ENCODE measurements at places on chromosomes 6 and 20.

DNA sequence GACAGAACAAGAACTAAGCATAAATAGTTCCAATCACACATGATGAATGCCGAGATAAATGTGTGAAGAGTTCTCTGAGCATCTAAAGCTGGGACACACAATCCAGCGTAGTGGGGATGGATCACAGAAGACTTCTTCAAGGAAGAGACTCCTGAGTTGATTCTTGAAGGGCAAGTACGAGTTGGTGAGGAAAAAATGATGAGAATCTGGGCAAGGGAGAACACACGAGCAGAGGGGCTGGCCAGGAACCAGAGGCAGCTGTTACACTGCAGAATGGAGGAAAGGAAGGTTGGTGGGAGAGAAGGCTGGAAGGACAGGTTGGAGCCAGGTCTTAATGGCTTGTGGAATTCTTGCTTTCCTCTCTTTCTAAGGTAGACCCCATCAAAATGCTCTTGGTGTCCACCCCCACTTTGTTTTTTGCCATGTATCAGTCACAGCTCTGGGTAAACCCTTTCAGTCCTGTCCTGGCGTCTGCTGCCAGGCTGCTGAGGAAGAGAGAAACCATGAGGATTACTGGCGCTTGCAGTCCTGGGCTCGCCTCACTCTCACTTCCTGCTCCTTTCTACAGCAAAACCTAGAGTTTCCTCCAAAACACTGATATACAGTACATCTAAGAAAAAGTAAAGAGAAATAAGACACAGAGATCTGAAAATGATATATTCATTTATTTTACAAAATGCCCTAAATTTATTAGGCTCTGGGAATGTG lies 127.6 kb upstream of the FAM184A start:
- no peak for DNase-seq

DNA sequence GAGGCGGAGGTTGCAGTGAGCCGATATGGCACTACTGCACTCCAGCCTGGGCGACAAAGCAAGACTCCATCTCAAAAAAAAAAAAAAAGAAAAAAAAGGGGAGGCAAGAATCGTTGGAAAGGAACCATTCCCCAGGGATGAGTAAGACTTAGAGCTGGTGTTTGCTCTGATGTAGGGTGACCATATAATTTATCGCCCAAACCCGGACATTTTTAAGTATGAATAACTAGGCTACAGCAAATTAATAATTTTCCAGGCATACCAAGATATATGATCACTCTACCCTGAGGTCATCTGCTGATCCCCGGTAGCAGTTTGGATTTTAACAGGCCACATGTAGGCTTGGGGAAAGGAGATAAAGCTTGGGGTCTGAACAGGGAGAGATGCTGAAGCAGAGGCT lies 260.9 kb downstream of the BTBD9 start:
- DNase-seq, result no peak

- DNase-seq, result peak; percentile 36
These were observed 6.0 kb upstream of the FASTKD5 start for GRCh38 chr20:3165473-3166337.

DNA sequence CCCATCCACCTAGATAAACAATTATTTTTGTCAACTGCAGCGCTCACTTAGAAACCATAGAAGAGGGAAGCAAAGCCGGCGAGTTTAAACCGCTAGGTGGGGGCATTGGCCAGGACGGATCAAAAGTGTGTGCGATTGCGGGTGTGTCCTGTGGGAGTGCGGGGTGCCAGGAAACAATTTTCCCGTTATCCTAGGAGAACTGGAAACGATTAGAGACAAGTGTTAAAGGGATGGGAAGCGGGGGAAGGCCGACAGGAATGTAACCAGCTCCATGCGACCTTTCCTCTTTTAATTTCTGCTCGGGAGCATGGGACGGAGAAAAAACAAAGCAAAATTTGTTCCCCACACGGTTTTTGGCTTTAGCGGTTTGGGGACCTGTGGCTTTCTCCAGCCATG lies 2.8 kb upstream of the HTR1B start:
- peak; percentile 9 for DNase-seq

DNA sequence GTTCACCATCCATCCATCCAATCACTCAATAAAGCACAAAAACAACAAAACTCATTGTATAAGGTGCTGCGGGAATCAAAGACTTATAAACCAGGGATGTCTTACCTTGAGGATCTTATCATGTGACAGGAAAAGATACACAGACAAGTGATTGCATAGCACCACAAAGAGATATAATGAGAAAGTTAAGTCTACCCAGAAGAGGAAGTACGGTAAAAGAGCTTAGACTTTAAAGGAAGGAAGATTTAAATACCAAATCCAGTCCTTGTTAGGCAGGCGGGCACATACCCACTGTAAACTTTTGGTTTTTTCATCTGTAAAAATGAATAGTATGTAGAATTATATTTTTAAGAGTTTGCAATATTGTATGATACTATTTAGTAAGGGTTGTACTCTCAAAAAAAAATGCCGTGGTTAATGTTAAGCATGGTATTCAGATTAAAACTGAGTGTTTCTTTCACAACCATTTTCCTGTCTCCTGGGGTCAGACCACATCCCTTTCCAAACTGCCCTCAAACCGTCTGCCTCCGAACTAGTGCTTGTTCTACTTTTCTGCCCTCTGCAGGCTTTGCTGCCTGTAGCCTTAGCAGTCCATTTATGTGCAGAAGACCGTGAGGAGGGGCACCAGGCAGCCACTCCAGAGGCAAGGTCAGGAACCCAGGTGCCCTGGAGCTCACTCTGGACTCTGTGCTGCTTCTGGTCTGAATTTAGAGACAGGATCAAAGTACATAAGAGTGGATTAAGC lies 179.5 kb upstream of the SYNDIG1 start:
- no peak for DNase-seq

DNA sequence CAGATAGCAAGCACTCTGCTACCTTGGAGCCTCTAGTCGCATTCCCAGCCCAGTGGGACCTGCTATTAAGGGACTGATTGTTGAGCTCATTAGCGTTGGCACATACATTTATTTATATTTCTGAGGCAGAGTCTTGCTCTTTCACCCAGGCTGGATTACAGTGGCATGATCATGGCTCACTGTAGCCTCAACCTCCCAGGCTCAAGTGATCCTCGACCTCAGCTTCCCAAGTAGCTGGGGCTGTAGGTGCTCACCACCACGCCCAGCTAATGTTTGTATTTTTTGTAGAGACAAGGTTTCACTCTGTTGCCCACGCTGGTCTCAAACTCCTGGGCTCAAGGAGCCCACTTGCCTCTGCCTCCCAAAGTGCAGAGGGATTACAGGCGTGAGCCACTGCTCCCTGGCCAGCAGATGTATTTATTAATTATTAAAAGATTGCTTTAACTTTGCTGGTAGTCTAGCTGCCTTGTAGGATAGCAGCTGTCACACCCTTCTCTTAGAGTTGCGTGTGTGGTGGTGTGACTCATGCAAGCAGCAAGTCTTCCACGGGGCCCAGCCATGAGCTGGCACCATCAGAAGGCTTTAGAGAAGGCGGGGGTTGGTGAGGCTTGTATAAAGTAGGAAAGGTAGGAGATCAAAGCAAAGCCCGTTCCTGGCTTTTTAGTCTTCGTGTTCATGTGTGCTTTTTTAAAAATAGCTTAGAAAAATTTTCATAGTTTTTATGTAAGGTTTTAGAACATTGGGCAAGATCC lies 16.5 kb downstream of the ACTR5 start:
- DNase-seq, result peak; percentile 69

GRCh38 chr6:36962874-36963273 lies 8.3 kb downstream of the PI16 start:
- peak; percentile 12 for DNase-seq

DNA sequence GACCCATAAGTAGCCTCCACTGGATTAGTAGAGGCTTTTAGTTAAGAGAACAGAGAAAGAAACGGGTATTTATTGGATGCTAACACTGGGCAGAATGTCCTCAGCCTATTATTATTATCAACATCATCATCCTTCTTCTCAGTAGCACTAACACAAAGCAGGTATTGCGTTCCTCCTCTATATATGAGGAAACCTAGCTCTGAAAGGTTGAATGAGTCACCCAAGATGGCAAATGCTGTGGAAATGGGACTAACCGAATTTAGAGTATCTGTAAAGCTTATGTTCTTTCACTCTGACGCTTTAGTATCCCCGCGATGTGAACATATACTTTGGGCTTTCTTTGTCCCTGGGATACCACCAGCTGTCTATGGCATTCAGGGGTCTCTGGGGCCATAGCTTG lies 77.0 kb downstream of the ADTRP start:
- DNase-seq, result no peak

- no peak for DNase-seq
These were observed 57.9 kb downstream of the SNAI1 start for GRCh38 chr20:50040432-50041245.

GRCh38 chr20:61050336-61050890 lies 201.6 kb upstream of the CDH4 start:
- no peak for DNase-seq

- no peak for DNase-seq
These were observed 227.5 kb downstream of the ATXN1 start for GRCh38 chr6:16533721-16534136.

DNA sequence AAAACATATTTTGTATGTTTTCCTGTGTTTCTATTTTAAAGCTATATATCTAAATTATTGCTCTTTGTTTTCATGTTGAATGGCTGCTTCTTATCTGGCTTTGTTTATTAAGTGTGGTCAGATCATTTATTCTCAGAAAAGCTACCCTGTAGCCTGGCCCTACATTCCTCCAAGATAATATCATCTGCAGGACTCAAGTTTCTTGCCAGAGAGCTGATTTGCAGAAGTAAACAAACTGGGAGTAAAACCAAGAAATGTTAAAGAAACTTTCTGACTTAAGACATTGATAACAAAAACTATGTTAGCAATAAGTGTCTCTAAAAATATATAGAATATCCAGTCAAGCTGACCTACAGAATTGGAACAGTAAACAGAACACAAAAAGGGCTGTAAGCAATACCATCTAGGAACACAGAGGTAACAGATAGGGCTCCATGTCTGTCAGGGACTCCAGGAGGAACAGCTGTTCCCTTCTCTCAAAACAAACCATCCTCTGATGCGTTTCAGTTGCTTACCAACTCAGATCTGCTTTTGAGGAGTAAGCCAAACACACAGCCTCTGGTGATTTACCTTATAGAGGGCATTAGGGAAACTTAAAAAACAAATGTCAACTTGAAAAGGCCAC lies 17.5 kb upstream of the CEP85L start:
- DNase-seq, result peak; percentile 14

DNA sequence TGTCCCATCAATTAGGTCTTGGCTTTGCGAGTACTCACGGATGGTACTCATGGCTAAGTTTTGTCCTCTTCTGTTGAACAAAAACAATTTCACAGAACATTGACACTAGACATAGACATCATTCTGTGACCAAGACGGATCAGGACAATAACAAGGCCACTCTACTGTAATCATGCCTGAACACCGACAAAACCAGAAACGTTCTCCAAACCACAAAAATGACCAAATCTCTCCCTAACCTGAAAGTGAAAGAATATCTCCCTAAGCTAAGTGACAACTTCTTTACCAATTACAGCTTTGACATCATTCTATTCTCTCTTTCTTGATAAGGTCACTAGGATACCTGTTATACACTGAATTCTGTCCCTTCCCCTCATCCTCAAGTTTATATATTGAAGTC lies 40.0 kb upstream of the SLC2A12 start:
- DNase-seq, result no peak

DNA sequence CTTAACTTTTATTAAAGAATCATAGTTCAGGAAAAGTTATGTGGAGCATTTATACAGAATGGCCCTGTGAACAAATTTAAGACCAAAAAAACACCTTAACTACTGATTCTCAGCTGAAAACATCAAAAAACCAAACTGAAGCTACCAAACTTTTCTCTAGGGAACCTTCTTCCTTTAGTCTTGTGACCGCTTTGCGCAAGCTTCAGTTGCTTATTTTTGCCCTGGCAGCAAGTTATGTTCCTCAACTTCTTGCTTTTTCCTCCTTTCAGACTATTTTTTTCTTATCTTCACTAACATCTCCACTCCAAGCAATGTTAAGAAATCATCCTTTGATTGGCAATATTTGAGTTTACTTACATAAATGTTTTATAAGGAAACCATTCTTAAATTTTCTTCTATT lies 100.1 kb downstream of the MYB start:
- DNase-seq, result no peak

- DNase-seq, result peak; percentile 18
These were observed 9.6 kb downstream of the CLDN20 start for GRCh38 chr6:155273431-155273830.

DNA sequence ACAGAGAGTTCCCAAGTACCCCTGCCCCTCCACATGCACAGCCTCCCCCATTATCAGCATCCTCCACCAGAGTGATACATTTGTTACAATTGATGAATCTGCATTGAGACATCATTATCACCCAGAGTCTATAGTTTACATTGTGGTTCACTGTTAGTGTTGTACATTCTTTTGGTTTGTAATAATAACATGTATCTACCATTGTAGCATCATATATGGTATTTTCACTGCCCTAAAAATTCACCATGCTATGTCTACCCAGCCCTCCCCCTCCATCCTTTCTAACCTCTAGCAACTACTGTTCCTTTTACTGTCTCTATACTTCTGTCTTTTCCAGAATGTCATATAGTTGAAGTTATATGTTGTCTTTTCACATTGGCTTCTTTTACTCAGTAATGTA lies 273.9 kb upstream of the RNF217 start:
- no peak for DNase-seq

GRCh38 chr20:2330090-2330695 lies 34.4 kb downstream of the TGM3 start:
- DNase-seq, result no peak

DNA sequence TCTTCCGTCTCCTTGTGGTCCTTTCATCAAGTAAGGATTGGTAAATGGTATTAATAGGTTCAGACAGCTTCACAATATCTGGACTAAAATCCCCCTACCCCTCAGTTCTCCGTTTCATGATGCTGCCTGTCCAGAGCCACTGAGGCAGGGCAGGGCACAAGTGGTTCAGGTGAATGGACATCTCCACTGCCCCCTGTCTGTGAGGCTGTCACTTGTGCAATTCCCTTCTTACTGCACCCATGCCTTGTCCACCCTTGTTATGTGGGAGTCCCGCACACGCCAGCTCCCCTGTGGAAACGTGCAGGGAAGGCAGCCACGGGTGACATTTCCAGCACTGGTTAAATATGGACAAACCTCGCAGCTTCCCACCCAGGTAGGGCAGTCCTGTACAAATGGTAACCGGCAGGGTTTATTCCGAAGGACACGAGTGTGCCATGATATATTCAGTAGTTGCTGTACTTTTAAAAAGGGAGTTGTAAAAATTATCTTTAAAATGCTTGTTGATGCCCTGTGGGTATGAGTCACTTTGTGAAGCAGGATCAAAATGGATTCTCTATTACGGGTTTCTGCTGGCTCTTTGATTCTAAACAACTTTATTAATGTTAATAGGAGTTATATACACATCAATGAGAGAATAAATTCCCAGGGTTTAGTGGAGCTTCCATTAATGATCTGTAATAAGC lies 73.5 kb downstream of the FYN start:
- DNase-seq, result no peak
